ENCODE measurements at places on chromosomes 4 and X.

- no peak overlapping the region for H3K4me3 ChIP-seq
- no peak for DNase-seq
- H3K36me3 ChIP-seq, result no peaks in the 10 kb centered on the region
- peak overlapping the region; percentile 27 for H3K27ac ChIP-seq
Observed at GRCh38 chr4:52822972-52823701, 39.0 kb upstream of the RASL11B start.

DNA sequence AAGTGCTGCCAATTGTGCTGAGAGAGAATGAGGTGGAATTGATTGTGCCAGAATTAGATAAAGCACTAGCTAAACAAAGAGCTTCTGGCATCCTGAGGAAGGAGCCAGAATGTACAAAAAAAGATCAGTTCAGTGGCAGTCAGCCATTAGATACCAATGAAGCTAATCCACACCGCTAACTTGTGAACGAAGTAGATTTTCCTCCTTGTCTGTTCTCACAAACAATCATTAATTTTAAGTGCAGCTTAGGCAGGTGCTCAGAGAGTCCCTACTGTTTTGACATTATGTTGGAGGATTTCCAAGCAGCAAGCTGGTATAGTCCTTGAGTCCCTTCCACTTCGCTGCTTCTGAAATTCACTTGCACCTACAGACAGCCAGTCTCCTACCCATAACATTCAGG is 617.4 kb downstream of the CENPC start:
- H3K4me3 ChIP-seq, result no peak overlapping the region
- H3K36me3 ChIP-seq, result no peaks in the 10 kb centered on the region
- no peaks in the 10 kb centered on the region for H3K27me3 ChIP-seq

- no peaks in the 10 kb centered on the region for H3K36me3 ChIP-seq
- peaks cover 2% of the 10 kb centered on the region for H3K4me1 ChIP-seq
- H3K27me3 ChIP-seq, result no peaks in the 10 kb centered on the region
- H3K4me3 ChIP-seq, result no peak overlapping the region
- no peak for DNase-seq
Observed at GRCh38 chrX:149825424-149825823, 43.7 kb downstream of the MAGEA9 start.

DNA sequence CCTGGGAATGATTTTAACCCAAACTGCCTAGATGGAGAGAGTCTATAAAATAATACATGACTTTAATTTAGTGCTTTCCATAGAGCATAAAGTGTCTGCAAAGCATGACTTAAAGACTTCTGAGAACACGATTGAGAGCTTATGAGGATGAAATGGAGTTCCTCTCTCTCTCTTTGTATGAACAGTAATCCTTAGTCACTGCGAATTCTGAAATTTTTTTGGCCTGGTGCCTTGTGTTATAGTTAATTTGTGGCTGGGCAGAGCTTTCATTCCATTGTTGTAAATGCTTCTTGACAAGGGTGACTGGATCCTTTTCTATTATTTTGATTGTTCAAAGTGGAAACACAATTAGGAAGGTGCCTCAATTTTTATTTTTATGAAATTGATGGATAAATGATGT is 179.5 kb downstream of the CEP135 start:
- H3K4me1 ChIP-seq, result peaks cover 12% of the 10 kb centered on the region
- DNase-seq, result no peak
- H3K27me3 ChIP-seq, result peaks cover 17% of the 10 kb centered on the region

DNA sequence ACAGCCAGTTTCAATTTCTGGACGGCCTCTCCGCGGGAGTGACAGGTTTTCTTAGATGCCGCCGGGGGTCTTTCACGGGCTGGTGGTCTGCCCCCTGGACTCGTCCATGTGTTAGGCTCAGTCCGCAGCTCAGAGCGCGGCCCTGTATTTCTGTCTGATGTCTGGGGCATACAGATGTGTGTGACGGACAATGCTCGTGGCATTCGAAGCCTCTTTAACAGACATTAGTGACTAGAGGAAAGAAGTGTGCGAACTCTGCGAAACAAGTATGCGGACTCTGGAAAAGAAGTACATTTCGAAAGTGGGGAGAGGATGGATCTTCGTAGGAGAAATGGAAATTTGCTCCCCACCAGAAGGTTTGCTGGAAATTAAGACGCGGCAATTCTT is 793 bp upstream of the DCUN1D4 start:
- H3K36me3 ChIP-seq, result no peaks in the 10 kb centered on the region
- no peak for DNase-seq
- no peaks in the 10 kb centered on the region for H3K27me3 ChIP-seq
- H3K4me1 ChIP-seq, result peaks cover 23% of the 10 kb centered on the region
- H3K4me3 ChIP-seq, result peak overlapping the region; percentile 74

DNA sequence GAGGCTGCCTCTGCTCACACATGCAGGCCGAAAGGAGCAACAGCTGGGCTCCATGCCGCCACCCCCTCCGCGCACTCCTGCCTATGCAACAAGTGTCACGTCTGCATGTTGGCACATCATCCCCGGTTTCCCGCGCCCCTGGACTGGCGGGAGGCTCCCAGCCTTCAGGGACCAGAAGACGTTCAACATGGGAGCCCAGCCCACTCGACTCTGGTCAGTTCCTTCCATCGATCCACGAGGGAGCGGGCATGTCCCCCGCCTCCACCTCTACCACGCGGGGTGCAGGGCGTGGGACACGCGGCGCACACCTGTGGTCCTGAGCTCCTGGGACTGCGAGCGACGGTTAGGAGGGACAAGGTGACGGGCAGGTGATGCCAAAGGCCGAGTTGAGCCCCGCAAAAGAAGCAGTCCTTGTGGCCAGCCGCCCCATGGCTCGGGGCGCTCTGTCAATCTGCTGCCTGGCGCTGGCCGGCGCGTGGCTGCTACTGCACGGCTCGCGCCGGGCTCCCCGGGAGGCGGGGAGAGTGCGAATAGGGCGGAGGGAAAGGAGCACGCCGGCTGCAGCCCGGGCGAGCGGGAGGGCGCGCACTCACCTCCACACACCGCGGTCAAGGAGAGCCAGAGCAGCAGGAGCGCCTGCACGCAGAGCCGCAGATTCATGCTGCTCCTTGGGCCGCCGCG is 645 bp downstream of the APLN start:
- H3K27me3 ChIP-seq, result peaks cover 24% of the 10 kb centered on the region
- H3K27ac ChIP-seq, result no peak overlapping the region
- no peak for DNase-seq
- H3K36me3 ChIP-seq, result no peaks in the 10 kb centered on the region
- H3K4me3 ChIP-seq, result peak overlapping the region; percentile 29
- H3K4me1 ChIP-seq, result peaks cover 9% of the 10 kb centered on the region

DNA sequence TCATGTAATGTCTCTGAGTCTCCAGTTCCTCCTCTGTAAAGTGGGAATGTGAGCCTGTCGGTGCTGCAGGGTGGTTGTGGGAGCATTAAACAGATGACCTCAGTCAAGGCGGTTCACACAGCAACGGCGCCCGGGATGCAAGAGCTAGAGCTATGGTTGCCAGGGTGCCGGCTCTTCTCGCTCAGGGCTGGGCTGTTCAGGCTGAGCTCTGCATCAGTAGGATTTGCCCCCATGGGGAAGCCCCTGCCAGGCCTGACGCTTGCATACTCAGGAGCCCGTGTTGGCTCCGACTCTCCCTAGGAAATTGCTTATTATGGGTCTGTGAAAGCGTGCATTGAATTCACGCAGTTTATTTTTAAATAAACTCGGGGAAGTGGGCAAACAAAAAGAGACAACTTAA is 67.3 kb downstream of the PSAPL1 start:
- H3K36me3 ChIP-seq, result no peaks in the 10 kb centered on the region
- no peak overlapping the region for H3K4me3 ChIP-seq
- H3K27ac ChIP-seq, result no peak overlapping the region
- H3K27me3 ChIP-seq, result peaks cover 48% of the 10 kb centered on the region
- DNase-seq, result no peak

GRCh38 chrX:78116766-78117165 is 12.7 kb downstream of the PGK1 start:
- peaks cover 99% of the 10 kb centered on the region for H3K36me3 ChIP-seq
- no peak overlapping the region for H3K27ac ChIP-seq
- H3K4me3 ChIP-seq, result no peak overlapping the region
- H3K27me3 ChIP-seq, result no peaks in the 10 kb centered on the region

- H3K36me3 ChIP-seq, result no peaks in the 10 kb centered on the region
- H3K4me3 ChIP-seq, result no peak overlapping the region
- H3K27ac ChIP-seq, result no peak overlapping the region
- no peaks in the 10 kb centered on the region for H3K27me3 ChIP-seq
- no peak for DNase-seq
Observed at GRCh38 chr4:61500883-61501282, 300.8 kb downstream of the ADGRL3 start.

DNA sequence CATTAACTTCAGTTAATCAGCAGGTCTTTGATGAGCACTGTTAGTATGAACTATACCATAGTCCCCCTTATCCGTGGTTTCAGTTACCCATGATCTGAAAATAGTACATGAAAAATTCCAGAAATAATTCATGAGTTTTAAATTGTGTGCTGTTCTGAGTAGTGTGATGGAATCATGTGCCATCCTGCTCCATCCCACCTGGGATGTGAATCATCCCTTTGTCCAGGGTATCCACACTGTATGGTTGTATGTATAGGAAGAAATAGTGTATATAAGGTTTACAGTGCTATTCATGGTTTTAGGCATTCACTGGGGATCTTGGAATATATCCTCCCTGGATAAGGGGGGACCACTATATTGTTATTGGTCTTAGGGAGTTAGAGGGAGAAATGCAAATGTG is 24.5 kb downstream of the ARHGAP10 start:
- peak overlapping the region; percentile 47 for H3K27ac ChIP-seq
- H3K27me3 ChIP-seq, result no peaks in the 10 kb centered on the region
- H3K4me3 ChIP-seq, result no peak overlapping the region
- no peak for DNase-seq
- H3K36me3 ChIP-seq, result no peaks in the 10 kb centered on the region

GRCh38 chrX:40952855-40953254 is 132.4 kb upstream of the USP9X start:
- no peaks in the 10 kb centered on the region for H3K27me3 ChIP-seq
- no peak overlapping the region for H3K27ac ChIP-seq
- no peaks in the 10 kb centered on the region for H3K4me1 ChIP-seq
- H3K4me3 ChIP-seq, result peak overlapping the region; percentile 23
- no peaks in the 10 kb centered on the region for H3K36me3 ChIP-seq

- no peak overlapping the region for H3K27ac ChIP-seq
- no peaks in the 10 kb centered on the region for H3K36me3 ChIP-seq
- H3K27me3 ChIP-seq, result no peaks in the 10 kb centered on the region
- H3K4me3 ChIP-seq, result no peak overlapping the region
- no peak for DNase-seq
Observed at GRCh38 chr4:188683571-188683970, 544.3 kb downstream of the TRIML1 start.
